ENCODE measurements at places on chromosomes 16 and 17.

GRCh38 chr17:49327835-49328784 lies 33.9 kb downstream of the ZNF652 start:
- DNase-seq = no peak

- no peak for DNase-seq
These were observed 35.5 kb downstream of the GAN start for GRCh38 chr16:81350306-81350615.

- DNase-seq = peak; percentile 72
These were observed 4.3 kb upstream of the PSMC3IP start for GRCh38 chr17:42581744-42582270.

DNA sequence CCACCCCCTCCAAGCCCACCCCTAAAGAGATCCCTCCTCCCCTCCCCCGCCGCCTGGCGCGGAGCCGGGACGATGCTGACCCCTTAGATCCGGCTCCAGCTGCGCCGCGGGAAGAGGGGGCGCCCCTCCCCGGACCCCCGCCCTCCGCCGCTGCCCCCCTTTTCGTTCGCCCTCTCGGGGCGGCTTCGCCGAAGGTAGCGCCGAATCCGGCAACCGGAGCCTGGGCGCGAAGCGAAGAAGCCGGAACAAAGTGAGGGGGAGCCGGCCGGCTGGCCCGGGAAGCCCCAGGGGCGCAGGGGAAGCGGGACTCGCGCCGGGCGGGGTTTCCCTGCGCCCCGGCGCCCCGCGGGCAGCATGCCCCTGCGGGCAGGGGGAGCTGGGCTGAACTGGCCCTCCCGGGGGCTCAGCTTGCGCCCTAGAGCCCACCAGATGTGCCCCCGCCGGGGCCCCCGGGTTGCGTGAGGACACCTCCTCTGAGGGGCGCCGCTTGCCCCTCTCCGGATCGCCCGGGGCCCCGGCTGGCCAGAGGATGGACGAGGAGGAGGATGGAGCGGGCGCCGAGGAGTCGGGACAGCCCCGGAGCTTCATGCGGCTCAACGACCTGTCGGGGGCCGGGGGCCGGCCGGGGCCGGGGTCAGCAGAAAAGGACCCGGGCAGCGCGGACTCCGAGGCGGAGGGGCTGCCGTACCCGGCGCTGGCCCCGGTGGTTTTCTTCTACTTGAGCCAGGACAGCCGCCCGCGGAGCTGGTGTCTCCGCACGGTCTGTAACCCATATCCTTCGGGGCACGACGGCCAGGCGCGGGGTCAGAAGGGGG lies 623 bp downstream of the CACNA1G start:
- DNase-seq = no peak

- DNase-seq = no peak
These were observed 32.5 kb downstream of the DGKE start for GRCh38 chr17:56866496-56866895.

- DNase-seq = no peak
These were observed 30.8 kb upstream of the GAA start for GRCh38 chr17:80070375-80071115.

Data from lower leg skin (tissue), 4 donors.